Ascending aorta (tissue), 2 donors: ENCODE measurements at places on chromosomes 2 and 18.

GRCh38 chr2:106638043-106638442, 150.9 kb downstream of the CD8B2 start:
- no peaks in the 10 kb centered on the region for H3K27me3 ChIP-seq
- H3K36me3 ChIP-seq: no peaks in the 10 kb centered on the region
- no peaks in the 10 kb centered on the region for H3K4me1 ChIP-seq
- H3K27ac ChIP-seq: no peak overlapping the region
- DNase-seq: no peak
- H3K4me3 ChIP-seq: no peak overlapping the region

DNA sequence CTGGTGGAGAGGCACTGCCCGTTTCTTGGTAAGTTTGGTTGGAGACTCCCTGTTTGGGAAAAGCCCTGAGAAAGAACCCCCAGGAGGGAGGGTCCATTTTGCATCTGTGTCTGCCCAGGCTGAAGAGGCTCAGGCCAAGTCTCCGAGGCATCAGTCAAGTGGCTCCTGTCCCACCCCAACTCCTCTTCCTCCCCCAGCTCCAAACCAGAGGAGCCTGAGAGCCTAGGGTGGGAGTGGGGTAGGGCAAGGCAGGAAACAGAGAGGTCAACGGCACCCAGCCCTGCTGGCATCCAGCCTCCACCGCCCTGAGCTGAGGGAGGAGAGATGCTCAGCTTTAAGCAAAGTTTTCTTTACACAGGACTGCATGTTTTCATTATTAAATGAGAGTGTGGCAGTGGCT, 38.2 kb downstream of the CYP27C1 start:
- no peak overlapping the region for H3K27ac ChIP-seq
- no peak for DNase-seq
- H3K27me3 ChIP-seq: no peaks in the 10 kb centered on the region
- H3K4me1 ChIP-seq: no peaks in the 10 kb centered on the region
- H3K36me3 ChIP-seq: no peaks in the 10 kb centered on the region
- no peak overlapping the region for H3K4me3 ChIP-seq

- H3K4me1 ChIP-seq: peaks cover 68% of the 10 kb centered on the region
- H3K27ac ChIP-seq: peak overlapping the region; percentile 98
- peaks cover 26% of the 10 kb centered on the region for H3K36me3 ChIP-seq
- H3K4me3 ChIP-seq: no peak overlapping the region
- no peaks in the 10 kb centered on the region for H3K27me3 ChIP-seq
Measured at GRCh38 chr2:237874585-237875161, 15.2 kb downstream of the RAMP1 start.

DNA sequence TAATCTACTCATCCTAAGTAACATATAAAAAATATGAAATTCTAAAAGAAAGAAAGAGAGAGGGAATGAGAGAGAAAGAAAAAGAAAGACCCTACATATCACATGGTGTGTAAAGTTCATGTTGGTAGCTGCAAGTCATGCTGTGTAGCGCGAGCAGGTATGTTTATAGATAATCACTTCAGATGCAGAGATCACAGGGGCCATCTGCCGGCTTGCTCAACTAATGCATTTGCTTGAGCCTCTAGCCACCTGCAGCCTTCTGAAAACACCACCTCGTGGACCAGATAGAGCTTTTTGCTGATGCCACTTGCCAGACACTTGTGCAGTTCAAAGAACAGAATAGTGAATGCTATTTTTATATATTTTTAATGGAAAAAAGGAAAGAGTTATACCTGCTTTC, 37.6 kb downstream of the CDH7 start:
- no peaks in the 10 kb centered on the region for H3K27me3 ChIP-seq
- H3K4me3 ChIP-seq: no peak overlapping the region
- no peak overlapping the region for H3K27ac ChIP-seq
- H3K36me3 ChIP-seq: no peaks in the 10 kb centered on the region

GRCh38 chr2:162623888-162624287, 214.7 kb downstream of the KCNH7 start:
- no peak overlapping the region for H3K27ac ChIP-seq
- no peaks in the 10 kb centered on the region for H3K36me3 ChIP-seq
- H3K27me3 ChIP-seq: no peaks in the 10 kb centered on the region
- no peaks in the 10 kb centered on the region for H3K4me1 ChIP-seq
- no peak overlapping the region for H3K4me3 ChIP-seq
- no peak for DNase-seq

GRCh38 chr2:213001297-213001910, 150.0 kb downstream of the IKZF2 start:
- DNase-seq: no peak
- no peak overlapping the region for H3K4me3 ChIP-seq
- no peaks in the 10 kb centered on the region for H3K27me3 ChIP-seq
- peaks cover 2% of the 10 kb centered on the region for H3K4me1 ChIP-seq
- H3K36me3 ChIP-seq: no peaks in the 10 kb centered on the region

DNA sequence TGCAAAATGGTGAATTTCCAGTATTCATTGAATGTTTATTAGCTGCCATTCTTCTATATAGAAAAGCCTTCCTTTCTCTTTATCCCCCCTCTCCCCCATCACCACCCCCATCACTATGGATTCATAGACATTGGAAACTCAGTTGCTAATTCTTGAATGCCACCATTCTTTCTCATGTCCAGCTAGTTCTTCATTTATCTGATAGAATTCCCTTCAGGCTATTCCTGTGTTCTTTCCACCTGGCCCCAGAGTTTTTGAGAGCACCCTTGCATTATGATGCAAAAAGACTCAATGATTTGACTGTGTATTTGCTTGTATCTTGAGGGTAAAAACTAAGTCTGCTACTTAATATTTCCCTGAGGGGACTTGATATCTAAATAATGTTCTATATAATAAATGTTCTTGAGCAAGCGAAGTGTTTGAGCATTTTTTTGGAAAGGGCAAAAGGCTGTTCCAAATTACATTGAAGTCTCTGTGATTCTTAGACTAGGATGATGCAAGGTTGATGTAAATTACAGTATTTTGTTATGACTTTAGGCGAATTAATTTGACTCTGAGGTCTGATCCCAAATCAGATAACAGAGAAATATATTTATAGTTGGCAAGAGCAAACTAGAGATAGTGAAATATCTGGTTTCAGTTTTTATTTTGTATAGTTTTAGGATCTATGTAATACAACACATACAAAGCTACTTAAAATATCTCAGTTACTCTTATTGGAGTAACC, 18.8 kb upstream of the SOS1 start:
- no peak overlapping the region for H3K4me3 ChIP-seq
- H3K27me3 ChIP-seq: no peaks in the 10 kb centered on the region
- no peak overlapping the region for H3K27ac ChIP-seq
- no peak for DNase-seq
- H3K36me3 ChIP-seq: no peaks in the 10 kb centered on the region

GRCh38 chr18:55997151-55997561, 409.2 kb upstream of the TCF4 start:
- H3K4me3 ChIP-seq: no peak overlapping the region
- no peaks in the 10 kb centered on the region for H3K4me1 ChIP-seq
- H3K27ac ChIP-seq: no peak overlapping the region
- H3K27me3 ChIP-seq: no peaks in the 10 kb centered on the region
- H3K36me3 ChIP-seq: no peaks in the 10 kb centered on the region
- no peak for DNase-seq

GRCh38 chr2:177036747-177037146, 175.8 kb upstream of the HNRNPA3 start:
- no peak overlapping the region for H3K27ac ChIP-seq
- H3K27me3 ChIP-seq: no peaks in the 10 kb centered on the region
- DNase-seq: no peak
- no peaks in the 10 kb centered on the region for H3K4me1 ChIP-seq

DNA sequence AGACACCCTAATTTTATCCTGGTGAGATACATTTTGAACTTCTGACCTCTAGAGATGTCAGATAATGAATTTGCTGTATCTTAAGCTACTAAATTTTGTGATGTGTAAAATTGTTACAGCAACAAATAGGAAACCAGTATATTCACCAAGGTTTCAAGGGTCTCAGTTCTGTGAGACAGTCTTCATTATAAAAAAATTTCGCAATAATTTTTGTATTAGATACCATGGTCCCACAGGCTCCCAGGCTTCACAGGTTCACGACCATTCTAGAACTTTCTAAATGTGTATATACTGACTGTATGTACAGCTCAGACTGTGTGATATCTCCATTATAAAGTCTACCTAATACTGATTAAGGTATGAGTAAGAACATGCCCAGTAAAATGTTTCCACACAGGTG, 181.4 kb downstream of the ZNF804A start:
- no peak for DNase-seq
- no peaks in the 10 kb centered on the region for H3K36me3 ChIP-seq
- no peak overlapping the region for H3K27ac ChIP-seq
- no peaks in the 10 kb centered on the region for H3K4me1 ChIP-seq
- no peak overlapping the region for H3K4me3 ChIP-seq
- no peaks in the 10 kb centered on the region for H3K27me3 ChIP-seq

- no peak overlapping the region for H3K27ac ChIP-seq
- no peaks in the 10 kb centered on the region for H3K27me3 ChIP-seq
- H3K4me1 ChIP-seq: no peaks in the 10 kb centered on the region
- H3K36me3 ChIP-seq: no peaks in the 10 kb centered on the region
- no peak overlapping the region for H3K4me3 ChIP-seq
Measured at GRCh38 chr2:232892221-232892620, 22.2 kb downstream of the SNORC start.

DNA sequence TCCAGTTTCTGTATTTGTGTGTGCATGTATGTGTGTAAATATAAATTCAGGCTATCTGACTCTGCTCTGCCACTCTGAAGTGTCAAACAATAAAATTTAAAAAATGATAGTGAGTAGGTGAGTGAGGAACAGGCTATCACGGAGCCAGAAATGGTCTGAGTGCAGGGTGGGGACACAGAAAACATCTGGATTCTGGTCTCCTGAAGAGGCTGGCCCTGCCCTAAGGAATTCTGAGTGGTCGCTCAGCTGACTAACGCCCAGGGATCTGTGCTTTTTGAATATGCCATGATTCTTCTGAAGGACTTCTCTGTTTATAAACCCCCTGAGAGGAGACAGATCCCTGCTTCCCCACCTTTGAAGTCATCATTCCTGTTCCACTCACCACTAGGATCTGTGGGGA, 353.9 kb upstream of the GYPC start:
- no peak for DNase-seq
- H3K27me3 ChIP-seq: no peaks in the 10 kb centered on the region
- H3K4me3 ChIP-seq: no peak overlapping the region
- no peaks in the 10 kb centered on the region for H3K36me3 ChIP-seq
- H3K4me1 ChIP-seq: no peaks in the 10 kb centered on the region

DNA sequence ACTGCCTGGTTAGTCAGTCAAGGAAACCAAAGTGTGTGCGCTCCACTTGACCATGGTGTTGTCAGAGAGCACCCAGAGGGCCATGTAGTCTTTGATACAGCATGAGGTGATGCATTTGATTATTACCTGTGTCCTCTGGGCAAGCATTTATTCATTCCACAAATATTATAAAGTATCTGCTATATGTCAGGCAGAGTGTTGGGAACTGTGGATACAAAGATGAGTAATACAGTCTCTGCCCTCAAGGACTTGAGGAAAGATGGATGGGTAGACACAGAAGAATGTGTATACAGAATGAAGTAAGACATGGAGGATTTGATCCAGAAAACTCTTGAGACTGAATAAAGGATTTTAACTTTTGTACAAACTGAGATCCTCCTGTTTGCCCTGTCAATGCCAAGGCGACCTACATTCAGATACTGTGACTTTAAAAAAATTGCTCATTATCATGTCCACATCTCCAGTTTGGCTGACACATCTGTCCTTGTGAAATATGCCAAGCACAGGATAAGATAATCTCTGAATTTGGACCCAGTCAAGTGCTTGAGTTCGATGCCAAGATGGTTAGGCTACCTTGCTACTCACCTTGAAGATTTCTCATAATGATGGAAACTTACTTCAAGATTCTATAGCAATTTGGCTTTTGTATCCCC, 50.8 kb downstream of the ACYP2 start:
- no peaks in the 10 kb centered on the region for H3K36me3 ChIP-seq
- no peak overlapping the region for H3K27ac ChIP-seq
- no peaks in the 10 kb centered on the region for H3K27me3 ChIP-seq
- no peaks in the 10 kb centered on the region for H3K4me1 ChIP-seq

DNA sequence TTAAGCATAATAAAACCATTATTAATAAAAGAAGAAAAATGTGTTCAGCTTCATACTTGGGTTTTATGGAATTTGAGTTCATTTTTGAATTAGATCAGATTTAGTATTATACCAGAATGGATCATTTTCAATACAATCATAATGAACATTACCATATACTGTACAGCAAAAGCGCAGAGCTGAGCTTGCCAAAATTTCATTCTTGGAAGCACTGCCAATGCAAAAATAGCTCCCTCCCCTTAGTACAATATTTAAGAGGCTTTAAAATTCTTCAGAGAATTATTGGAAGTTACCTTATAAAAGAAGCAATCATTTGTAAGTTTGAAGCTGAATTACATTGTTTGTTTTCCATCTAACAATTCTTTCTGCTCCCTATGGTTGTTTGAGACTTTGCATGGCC, 938.1 kb upstream of the SLC39A10 start:
- H3K36me3 ChIP-seq: no peaks in the 10 kb centered on the region
- DNase-seq: no peak
- no peak overlapping the region for H3K27ac ChIP-seq
- H3K27me3 ChIP-seq: no peaks in the 10 kb centered on the region
- H3K4me3 ChIP-seq: no peak overlapping the region
- H3K4me1 ChIP-seq: no peaks in the 10 kb centered on the region

GRCh38 chr2:86275962-86276361, 61.5 kb downstream of the REEP1 start:
- no peak overlapping the region for H3K27ac ChIP-seq
- H3K4me1 ChIP-seq: peaks cover 6% of the 10 kb centered on the region
- H3K36me3 ChIP-seq: peaks cover 3% of the 10 kb centered on the region

DNA sequence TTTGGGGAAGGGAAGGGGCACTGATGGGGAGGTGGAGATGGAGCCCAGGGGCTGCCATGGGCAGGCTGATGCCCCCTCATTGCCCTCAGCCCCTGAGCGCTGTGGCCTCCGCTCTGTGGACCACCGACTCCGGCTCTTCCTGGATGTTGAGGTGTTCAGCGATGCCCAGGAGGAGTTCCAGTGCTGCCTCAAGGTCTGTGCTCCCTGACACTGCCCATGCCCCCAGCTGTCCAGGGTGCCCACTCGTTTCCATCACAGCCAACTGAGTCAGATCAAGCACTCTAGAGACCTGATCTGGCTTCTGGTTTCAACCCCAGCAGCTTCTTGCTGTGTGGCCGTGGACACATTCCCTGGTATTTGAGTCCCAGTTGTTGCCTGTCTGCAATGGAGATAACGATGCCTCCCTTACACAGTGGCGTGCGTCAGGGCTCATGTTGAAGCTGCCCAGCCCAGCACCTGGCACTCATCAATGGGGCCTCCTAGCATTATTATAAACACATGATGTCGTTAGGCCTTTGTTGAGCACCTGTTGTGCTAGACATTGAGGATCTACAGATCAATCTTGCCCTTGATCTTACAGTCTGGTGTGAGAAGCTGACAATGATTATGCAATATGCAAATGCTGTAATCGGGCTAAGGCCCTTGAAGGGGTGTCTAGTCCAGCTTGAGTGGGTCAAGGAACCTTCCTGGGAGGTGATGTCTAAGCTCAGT, 14.4 kb downstream of the STK11IP start:
- peaks cover 60% of the 10 kb centered on the region for H3K36me3 ChIP-seq
- DNase-seq: no peak
- no peaks in the 10 kb centered on the region for H3K27me3 ChIP-seq
- no peak overlapping the region for H3K27ac ChIP-seq
- no peaks in the 10 kb centered on the region for H3K4me1 ChIP-seq

GRCh38 chr18:49487711-49488310, 777 bp upstream of the C18orf32 start:
- H3K27me3 ChIP-seq: no peaks in the 10 kb centered on the region
- DNase-seq: no peak
- peaks cover 21% of the 10 kb centered on the region for H3K36me3 ChIP-seq
- peak overlapping the region; percentile 96 for H3K4me3 ChIP-seq
- H3K4me1 ChIP-seq: peaks cover 4% of the 10 kb centered on the region
- peak overlapping the region; percentile 98 for H3K27ac ChIP-seq

GRCh38 chr2:112173646-112174319, 35.6 kb downstream of the FBLN7 start:
- no peak for DNase-seq
- no peak overlapping the region for H3K27ac ChIP-seq
- H3K27me3 ChIP-seq: no peaks in the 10 kb centered on the region
- H3K4me3 ChIP-seq: no peak overlapping the region
